AG04449 (cell line): ENCODE measurements at places on chromosomes 12 and 14.

DNA sequence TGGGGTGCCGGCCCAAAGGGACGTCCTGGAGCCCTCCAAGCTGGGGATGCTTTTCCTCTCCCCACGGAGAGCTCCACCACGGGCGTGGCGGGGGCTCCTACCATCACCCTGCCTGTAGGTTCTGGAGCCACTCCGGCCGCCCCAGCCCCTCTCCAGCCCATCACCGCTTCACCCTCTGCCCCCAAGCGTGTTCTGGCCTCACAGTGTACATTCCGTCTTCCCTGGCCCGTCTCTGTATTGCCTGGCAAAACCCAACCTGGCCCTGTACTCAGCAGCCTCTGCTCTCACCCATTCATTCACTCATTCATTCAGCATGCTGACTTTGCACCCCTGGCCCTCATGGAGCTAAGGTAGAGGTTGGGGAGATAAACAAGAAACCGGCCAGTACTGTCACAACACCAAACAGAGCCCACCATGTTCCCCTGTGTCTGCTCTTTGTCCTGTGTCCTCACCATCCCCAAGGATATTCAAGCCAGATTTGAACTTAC lies 20.3 kb downstream of the SLC25A29 start:
- no peak for DNase-seq

DNA sequence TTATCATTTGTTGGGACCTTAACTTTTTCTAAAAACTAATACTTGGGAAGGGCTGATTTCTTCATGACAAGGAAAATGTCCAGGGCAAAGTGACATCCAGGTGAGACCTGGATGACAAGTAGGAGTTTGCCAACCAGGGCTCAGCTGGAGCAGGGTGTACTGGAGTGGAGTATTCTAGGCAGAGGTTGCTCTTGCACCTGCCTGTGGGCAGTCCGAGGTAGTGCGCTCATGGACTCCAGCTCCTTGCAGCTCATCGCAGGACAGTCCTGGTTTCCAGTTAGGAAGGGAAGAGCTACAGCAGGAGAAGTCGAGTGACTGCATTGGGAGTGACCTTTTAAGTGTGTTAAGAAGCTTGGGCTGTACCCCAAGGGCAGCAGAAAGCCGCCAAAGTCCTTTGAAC lies 175.9 kb downstream of the PELI2 start:
- no peak for DNase-seq

DNA sequence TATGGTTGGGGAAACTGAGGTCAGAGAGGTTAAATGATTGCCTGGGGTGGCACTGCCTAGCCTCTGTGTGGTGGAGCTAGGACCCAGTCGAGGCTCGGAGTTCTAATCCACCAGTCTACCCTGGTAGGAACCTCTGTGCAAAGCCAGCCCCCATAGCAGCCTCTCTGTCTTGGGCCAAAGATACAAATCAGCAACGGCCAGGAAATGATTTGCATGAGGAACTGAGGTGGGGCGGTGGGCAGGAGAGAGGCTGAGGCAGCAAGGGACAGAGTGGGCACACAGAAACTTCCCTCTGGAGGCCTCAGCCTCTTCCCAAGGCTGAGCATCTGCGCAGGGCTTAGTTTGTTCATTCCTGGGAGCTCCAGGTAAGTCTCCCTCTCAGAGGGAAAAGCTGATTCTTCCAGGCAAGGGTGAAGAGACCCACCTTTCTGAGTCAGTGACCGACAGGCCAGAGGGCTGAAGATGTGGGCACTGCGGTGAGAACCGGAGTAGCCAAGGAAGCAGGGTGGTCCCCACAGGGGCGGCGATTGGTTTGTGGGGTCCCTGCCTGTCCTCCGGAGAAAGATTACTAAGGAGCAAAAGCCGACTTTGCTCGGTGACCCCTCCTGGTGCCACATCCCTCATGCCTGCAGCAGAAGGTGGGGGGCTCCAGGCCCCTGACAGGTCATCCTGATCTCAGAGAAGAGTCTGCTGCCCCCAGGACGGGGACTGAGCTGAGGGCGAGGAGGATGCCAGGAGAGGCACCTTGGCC lies 134.6 kb downstream of the CACNA1C start:
- no peak for DNase-seq

- no peak for DNase-seq
Measured at GRCh38 chr14:90204516-90204915, 51.8 kb upstream of the PSMC1 start.

DNA sequence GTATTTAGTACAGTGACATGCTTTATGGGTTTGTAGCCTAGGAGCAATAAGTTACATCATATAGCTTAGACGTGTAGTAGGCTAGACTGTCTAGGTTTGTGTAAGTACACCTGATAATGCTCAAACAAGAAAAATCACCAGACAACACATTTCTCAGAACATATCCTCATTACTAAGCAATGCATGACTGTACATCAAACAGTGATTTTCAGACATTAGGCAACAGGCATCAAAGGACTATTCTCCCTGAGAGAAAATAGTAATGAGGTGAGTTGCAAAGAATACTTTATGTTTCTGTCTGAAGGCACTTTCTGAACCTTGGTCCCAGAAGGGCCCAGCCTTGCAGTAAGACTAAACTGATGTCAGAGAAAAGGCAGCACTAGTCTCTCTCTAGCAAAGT lies 48.4 kb upstream of the SYT10 start:
- no peak for DNase-seq
